ENCODE measurements at places on chromosomes 3 and 15. TPM values are rescaled to one million over a fixed set of nuclear protein-coding genes. Genes with fewer than 3 reads are reported as not detected.

DNA sequence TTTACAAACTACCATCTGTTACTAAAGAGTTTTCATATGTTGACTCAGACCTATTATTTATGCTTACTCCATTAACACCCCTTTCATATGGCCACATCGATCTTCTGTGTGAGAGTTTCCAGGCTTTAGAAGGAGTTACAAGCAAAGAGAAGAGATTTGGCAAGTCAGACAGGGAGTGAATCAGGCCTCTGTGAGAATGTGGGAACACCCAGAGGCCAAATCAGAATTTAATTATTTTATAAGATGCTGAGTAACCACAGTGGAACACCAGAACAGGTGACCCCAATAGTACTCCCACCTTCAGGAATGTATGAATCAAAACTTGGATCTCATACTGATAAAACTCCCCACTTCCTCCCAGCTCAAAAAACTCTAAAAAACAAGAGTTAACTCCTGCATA is 42.0 kb downstream of the IFT57 start:
- DNase-seq = no peak

DNA sequence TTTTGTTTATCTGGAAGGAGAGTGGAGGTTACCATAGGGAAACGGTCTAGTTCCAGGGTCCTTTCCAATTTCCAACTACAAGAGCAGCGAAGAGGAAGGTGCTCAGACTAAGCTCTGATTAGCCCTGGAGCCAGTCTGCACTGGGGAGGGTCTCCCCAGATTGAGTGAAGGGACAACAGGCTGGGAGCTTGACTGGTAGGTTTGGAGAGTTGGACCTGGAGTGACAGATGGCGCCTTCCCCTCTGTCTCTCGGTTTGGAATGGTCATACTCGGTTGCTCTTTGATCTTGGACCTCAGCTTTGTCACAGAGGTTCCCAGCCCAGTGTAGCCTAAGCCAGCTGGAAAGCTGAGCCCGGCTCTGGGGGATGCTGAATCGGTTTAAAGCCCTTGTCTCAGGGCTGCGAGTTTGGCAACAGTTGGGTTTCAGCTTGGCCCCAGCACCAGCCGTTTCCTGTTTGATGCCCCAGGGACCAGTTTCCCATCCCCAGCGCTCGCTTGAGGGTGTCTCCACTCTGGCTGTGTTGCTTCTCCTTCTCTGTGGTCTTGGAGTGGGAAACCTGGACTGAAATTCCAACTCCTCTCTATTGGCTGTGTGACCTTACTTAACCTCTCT is 53.1 kb upstream of the ULK4 start:
- DNase-seq = no peak

DNA sequence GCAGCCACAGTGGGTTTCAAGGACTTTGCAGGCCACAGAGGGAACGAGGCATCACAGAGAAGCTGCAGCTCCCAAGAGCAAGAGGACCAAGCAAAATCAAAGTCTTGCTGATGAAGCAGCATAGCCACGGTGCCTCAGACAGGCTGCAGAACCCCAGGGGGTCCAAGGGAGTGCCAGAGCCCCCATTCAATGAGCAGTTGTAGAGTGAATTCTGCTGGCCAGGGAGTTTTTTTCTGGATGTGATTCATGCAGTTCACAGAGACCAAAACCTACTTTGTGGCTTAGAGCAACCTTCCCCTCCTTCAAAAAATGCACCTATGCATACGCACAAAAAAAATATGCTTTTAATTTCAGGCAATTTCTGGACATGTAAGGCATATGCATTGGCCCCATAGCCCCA is 409.0 kb downstream of the VPS13C start:
- DNase-seq = no peak

DNA sequence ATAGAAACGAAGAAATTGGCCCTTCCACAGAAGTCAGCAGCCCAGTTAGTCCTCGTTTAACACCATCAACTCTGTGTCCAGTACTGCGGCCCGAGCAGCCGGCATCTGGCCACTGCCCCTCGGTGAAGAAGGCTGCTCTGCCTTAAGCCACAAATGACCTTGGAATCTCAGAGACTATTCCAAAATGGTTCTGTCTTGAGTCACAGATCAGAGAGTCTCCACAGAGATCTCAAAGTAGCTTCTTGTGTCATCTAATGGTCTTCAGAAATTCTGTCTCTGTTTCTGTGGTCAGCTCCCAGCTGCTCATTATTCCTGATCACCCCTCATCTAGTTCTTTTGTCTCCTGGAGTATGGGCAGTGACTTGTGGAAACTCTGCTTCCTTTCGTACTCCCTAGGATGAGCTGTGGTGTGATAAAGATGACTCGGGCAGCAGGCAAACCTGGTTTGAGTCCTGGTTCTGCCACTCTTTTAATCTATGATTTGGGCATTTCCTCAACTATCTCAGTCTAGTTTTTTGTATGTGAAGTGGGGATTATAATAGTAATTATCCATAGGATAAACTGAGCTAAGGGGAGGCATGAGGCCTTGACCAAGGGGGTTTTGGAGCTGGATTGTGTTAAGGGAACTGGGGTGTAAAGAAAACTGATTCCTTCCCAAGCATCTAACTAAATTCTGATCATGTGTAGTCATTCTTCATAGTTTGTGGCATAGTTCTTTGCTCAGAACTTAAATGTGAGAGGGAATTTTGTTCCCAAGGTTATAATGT is 22.6 kb downstream of the CRTC3 start:
- peak; percentile 90 for DNase-seq

- DNase-seq = no peak
Observed at GRCh38 chr15:50904211-50904610, 4.3 kb upstream of the AP4E1 start.

GRCh38 chr15:93121107-93121506 is 32.1 kb upstream of the RGMA start:
- no peak for DNase-seq

- DNase-seq = no peak
Observed at GRCh38 chr3:24497942-24498341, 3.3 kb upstream of the THRB start.

DNA sequence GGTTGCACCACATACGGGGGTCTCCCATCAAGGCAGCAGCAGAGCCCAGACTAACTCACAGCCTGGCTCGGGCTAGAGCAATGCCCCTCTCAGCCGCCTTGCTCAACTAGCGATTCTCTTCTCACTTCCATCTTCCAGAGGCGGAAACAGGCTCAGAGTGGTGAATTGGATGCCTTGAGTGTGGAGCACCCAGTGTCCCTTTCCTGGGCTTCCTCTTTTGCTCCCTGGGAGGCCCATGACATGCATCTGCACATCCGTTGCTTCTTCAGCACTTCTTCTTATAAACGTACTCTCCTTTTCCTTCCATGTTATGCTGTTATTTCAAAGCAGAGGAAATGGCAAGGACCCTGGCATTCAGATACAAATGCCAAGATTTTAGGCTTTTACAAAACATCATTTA is 2.1 kb upstream of the IQSEC1 start:
- no peak for DNase-seq

GRCh38 chr3:4776980-4777581 is 202.2 kb upstream of the BHLHE40 start:
- no peak for DNase-seq

GRCh38 chr15:42849836-42850235 is 70.7 kb downstream of the TTBK2 start:
- DNase-seq = no peak

ALPK3 gene
- 0.06 TPM for polyA plus RNA-seq

NPHP3 gene
- polyA plus RNA-seq = 12.3 TPM

CYP8B1 gene
- not detected for polyA plus RNA-seq
